ENCODE measurements at places on chromosomes 11 and 22.

GRCh38 chr22:48560389-48560751 lies 1267.3 kb downstream of the BRD1 start:
- no peak for DNase-seq

DNA sequence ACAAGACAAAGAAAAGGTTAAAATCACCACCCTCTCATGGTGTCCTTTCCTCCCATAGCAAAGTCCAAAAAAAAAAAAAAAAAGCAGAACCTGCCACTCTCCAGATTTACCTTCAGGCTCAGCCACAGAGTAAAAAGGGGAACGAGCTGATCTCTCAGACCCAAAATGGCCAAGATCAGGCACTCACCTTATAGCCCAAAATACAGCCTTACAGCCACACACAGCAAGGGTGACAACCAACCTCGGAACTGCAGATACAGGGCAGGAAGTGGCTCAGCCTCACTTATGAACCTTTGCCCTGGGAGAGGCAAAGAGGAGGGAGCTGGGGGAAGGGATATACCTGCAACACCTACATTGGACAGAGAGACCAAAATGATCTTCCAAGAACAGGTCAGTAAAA lies 4.5 kb downstream of the FHIP1B start:
- DNase-seq: no peak

GRCh38 chr11:116065986-116066385 lies 561.8 kb upstream of the CADM1 start:
- no peak for DNase-seq

DNA sequence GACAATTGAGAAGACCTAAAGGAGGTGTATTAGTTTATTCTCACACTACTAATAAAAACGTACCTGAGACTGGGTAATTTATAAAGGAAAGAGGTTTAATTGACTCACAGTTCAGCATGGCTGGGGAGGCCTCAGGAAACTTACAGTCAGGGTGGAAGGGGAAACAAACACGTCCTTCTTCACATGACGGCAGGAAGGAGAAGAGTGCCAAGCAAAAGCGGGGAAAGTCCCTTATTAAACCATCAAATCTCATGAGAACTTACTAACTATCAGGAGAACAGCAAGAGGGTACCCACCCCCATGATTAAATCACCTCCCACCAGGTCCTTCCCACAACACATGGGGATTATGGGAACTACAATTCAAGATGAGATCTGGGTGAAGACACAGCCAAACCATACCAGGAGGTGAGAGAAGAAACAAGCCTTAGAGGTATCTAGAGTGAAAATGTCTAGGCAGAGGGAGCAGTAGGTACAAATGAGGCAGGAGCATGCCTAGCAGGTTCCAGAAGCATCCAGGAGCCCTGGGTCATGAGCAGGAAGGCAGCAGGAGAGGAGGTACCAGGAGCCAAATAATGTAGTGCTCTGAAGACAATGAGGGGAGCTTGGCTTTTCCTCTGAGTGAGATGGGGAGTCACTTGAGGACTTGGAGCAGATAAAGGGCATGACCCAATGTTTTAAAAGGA lies 31.6 kb downstream of the IL10RA start:
- DNase-seq: no peak

DNA sequence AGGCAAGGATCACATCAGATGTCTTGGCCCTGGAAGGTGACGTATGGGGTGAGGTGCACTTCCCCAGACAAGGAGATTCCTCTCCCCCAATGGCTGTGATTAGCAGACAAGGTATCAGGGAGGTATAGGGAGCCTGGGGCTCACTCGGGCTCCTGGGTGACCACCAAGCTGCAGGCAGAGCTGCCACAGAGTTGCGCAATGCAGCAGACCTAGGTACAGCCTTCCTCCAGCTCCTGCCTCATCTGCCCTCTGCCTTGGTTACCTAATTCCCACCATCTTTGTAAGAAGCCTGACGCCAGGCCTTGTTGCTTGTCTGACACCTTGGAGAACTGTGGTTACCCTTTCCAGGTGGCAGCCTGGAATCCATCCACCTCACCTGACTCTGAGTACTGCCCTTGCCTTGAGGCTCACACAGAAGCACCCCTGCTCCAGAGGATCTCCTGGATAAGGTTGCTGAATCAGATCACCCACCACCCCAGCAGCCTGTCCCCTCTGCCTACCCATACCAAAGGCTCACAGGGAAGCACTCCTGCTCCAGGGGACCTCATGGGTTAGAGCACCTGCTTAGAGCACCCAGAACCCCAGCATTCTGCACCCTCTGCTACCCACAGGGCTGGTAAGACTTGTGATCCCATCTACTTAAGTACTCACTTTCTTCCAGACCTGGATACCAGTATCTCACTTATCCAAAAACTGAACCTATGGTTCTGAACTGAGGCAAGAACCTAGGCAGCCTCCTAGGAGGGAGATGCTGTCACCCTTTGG lies 40.4 kb downstream of the GAB4 start:
- DNase-seq: no peak

- DNase-seq: no peak
These were observed 61.9 kb upstream of the SORL1-AS1 start for GRCh38 chr11:121514432-121515334.

DNA sequence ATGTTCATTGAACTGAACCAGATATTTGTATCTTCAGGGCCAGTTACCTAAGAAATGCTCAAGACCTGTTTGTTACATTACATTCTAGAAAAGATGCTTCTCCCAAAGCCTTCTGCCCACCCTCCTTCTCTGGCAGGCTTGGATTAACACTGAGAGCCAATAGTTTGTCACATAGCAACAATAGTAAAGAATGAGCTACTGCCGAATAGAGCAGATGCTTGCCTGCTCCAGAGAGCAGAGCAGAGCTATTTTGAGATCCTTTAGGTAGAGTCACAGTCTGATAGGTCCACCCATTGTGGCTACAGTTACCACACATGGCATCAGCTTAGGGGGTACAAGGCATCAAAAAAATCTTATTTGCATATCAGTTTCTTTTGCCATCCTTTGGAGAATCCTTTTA lies 13.5 kb upstream of the EP300 start:
- DNase-seq: no peak

GRCh38 chr22:38272373-38273134 lies at the start of gene TMEM184B:
Gene TMEM184B (minus strand): TSS chr22:38273010. CDS start chr22:38247961, 25,049 bp downstream.
- DNase-seq: peak; percentile 77

DNA sequence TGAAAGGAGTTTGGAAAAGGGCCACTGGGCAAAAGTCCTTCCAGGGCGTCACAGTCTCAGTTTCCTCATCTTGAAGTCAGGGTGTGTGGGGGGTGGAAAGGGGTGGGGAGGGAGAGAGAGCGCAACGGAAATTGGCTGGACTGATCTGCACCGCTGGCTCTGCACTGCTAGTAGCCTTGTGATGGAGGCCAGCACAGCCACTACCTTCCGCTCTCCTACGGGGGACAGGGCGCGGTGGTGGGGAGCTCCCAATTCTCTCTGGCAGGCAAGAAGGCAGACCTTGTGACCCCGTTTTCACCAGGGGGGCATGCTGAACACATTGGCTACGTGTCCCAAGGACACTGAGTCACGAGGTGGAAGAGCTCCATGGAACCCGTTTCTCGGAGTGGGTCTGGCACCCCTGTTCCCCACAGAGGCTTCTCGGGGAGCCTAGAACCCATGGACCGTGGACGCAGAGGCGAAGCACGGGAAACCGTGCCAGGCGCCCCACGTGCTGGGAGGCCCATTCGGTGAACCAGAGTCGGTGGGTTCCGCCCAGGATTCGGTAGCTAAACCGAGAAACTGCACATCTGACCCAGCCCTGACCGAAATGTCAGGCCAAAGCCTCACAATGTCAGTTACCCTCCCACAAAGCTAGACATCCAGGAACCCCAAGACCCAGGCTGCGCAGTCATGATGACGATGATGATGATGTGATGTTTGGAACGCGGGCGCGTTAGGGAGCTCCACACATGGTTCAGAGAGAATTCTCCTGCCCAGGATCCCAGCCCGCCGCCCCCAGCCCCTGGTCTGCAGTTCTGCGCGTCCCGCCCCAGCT lies 28.3 kb upstream of the WNT11 start:
- DNase-seq: no peak

DNA sequence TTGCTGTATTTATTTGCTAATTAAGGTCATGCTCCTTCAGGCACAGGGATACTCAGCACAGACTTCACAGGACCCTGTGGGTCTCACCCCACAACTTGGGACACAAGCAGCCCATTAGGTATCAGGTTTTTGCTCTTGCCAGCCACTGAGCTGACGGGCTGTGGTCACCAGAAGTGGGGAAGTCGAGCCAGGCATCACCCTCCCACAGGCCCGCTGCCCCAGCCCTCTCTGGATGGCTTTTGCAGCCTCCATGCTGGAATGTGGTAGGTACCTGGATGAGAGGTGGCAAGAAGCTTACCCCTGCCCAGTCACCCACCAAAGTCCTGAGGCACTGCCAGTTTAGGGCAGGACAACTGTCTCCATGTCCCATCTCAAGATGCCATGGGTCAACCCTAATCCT lies 88.4 kb downstream of the PAX6 start:
- DNase-seq: no peak

- DNase-seq: no peak
These were observed 138.2 kb upstream of the MTMR2 start for GRCh38 chr11:96062134-96062533.

GRCh38 chr11:33396361-33396760 lies 139.2 kb downstream of the HIPK3 start:
- DNase-seq: no peak

DNA sequence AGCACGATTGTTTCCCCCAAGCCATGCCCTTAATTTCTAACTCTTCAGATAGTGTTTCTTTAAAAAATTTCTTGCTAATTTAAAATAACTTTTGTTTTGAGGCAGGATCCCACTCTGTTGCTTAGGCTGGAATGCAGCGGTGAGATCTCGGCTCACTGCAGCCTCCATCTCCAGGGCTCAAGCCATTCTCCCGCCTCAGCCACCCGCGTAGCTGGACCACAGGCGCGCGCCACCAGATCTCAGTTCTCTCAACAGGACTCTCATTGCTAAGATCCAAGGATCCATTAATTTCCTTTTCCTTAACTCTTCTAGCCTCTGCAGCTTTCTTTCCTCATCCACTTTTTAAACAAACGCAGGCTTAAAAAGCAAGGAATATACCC lies 327 bp upstream of the MED17 start:
- DNase-seq: no peak

GRCh38 chr22:39174498-39175352 lies 22.2 kb upstream of the CBX7 start:
- peak; percentile 90 for DNase-seq

GRCh38 chr11:12094872-12095800 lies 15.3 kb upstream of the MICAL2 start:
- DNase-seq: no peak

DNA sequence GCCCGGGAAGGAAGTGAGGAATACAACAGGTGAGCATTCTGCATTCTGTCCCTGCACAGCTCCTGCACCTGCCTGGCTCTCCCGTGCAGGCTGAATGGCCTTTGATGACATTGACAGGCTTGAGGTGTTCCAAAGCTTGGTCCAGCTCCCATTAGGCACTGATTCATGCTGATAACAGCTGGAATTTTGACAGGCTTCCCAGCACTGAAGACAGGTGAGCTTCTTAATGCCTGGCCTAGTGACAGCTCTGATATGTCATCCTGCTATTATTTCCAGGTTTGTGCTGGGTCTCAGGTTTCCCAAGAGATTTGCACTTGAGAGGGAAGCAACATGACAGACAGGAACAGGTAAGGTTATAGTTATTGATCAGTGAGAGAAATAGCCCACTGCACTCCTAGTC lies 58.0 kb upstream of the MTNR1B start:
- no peak for DNase-seq

DNA sequence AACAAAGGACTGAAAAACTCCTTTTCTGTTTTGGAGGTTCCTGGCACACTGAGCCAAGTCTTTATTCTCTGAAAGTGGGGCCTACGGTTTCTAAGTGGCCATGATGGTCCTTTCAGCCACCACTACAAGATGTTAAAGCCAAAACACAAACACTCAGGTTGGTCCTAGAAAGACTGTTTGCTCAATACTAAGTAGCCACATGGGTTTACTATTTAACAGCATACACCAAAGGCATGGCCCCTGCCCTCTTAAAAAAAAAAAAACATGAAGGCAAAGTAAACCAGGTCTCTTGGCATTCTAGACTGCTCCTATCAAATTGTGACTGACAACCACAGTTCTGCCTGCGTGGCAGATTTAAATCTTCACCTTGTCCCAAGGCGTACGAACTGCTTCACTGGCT lies 123.6 kb upstream of the BID start:
- no peak for DNase-seq

GRCh38 chr11:27310707-27311106 lies 52.3 kb downstream of the CCDC34 start:
- DNase-seq: no peak

DNA sequence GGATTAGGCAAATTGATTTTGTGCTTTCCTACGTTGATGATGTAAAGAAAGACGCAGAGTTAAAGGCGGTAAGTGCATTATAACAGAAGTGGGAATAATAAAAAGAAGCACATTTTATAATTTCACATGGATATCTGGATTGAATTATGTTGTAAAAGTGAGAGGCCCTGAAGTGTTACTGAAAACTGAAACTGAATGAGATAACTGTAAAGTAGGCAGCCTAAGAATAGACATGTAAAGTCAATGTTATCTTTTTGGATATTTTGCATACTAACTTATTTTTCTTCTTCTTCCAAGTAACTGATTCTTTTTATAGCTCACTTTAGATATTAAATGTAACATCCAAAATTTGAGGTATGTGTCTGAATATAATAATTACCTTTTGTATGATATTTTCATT lies 28.3 kb downstream of the ANO5 start:
- DNase-seq: no peak

- DNase-seq: peak; percentile 44
These were observed 28.0 kb upstream of the RRAS2 start for GRCh38 chr11:14386895-14387480.

GRCh38 chr11:75214411-75214821 lies 26.2 kb upstream of the TPBGL start:
- peak; percentile 89 for DNase-seq

DNA sequence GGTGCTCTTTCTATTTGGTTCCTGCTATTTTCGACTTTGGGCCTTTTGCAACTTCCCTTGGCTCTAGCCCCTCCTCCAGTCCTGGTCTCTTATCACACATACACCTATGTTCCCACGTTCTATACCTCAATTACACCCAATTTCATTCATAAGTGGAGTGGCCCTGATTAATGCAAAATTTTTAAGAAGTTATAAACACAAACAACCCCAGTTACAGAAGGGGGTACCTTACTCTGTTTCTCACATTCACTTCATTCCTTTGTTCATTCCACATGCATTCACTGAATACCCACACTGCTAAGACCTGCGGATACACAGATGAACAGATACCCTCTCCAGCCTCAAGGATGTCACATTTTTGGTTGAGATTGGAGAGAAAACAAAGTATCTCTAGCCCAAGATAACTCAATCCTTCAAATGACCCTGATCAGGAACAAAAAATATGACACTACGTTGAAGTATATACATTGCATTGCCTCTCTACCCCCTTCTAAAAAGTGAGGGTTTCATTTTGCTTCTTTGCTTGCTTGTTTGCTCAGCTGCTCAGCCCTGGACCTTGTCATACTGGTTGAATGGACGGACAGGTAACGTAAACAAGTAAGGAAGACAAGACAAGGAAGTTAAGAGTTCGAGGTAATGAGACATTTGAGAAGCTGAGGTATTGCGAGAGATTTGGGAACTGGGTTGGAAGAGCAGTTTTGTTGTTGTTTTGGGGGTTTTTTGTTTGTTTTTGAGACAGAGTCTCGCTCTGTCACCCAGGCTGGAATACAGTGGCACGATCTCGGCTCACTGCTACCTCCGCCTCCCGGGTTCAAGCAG lies 3.6 kb upstream of the VPS37C start:
- no peak for DNase-seq

- no peak for DNase-seq
These were observed 1.9 kb upstream of the NDUFC2 start for GRCh38 chr11:78081583-78081982.
